ENCODE measurements at places on chromosomes 3 and 15.
A peak's percentile ranks its signal among the peaks of the same experiment; 100 is the strongest.

- DNase-seq, result no peak
Observed at GRCh38 chr15:38506997-38507396, 53.1 kb downstream of the FAM98B start.

GRCh38 chr3:175108613-175109151 lies 249.5 kb downstream of the NAALADL2 start:
- no peak for DNase-seq

GRCh38 chr3:119834754-119835370 lies 53.0 kb downstream of the NR1I2 start:
- no peak for DNase-seq

GRCh38 chr15:78438619-78439285 lies 736 bp downstream of the IREB2 start:
- DNase-seq, result peak; percentile 28

GRCh38 chr3:71217640-71218222 lies 365.8 kb downstream of the FOXP1 start:
- DNase-seq, result no peak

DNA sequence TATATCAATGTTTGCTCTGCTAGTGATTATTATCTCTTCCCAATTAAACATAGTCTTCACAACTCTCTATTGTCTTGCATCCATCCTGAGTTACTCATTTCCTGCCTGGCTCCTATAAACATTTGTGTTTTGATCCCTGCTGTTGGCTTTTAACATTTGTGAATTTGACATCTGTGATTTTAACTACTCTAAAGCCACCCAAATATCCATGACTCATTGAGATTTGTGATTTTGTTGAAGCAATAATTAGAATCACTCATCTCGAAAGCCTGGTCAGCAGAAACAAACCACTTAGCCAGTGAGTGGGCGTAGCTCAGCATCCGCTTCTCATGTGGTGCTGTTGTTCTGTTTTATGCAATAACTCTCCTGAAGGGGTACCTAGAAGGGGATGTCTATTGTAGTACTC lies 174.3 kb upstream of the ZBTB20 start:
- DNase-seq, result peak; percentile 47

DNA sequence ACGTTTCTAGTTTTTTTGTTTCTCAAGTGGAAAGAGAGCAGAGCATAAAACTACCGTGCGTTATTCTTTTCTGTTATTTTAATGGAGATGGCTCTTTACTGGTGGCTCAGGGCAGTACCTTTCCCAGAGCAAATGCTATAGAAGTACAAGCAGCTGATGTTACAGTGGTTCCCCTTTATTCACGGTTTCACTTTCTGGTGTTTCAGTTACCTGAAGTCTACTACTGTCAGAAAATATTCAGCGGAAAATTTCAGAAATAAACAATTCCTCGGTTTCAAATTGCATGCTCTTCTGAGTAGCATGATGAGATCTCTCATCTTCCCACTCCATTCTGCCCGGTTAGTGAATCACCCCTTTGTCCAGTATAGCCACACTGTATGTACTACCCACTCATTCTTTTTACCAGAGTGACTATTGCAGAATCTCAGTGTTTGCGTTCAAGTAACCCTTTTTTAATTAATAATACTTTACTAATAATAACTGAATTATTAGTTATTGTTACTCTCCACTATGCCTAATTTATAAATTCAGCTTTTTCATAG lies 597.5 kb upstream of the ROBO2 start:
- DNase-seq, result no peak

DNA sequence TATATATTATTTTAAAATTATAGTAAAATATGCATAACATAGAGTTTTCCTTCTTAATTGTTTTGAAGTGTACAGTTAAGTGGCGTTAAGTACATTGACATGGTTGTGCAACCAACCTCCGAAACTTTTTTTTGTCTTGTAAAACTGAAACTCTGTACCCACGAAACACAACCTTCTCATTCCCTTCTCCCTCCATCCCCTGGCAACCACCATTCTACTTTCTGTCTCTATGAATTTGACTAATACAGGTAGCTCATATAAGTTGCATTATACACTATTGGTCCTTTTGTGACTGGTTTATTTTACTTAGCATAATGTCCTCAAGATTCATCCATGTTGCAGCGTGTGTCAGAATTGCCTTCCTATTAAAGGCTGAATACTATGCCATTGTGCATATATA lies 179.4 kb downstream of the SATB1 start:
- no peak for DNase-seq

GRCh38 chr3:193556841-193557240 lies 2.1 kb upstream of the ATP13A4 start:
- DNase-seq, result no peak

- peak; percentile 35 for DNase-seq
Observed at GRCh38 chr3:12705981-12706380, 42.1 kb upstream of the RAF1 start.

DNA sequence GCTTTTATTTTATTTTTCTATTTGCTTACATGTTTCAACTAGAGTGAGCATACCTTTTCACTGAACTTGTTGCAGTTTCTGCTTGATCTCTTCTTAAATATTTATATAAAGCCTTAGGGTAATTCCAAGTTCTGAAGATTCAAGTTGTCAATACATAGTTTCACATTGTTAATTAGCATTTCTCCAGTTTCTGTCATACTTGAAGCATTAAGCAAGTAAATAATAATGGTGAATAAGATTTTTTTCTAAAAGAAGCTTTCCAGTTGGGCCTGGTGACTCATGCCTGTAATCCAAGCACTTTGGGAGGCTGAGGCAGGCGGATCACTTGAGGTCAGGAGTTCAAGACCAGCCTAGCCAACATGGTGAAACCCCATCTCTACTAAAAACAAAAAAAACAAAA lies 53.9 kb downstream of the CALML4 start:
- peak; percentile 2 for DNase-seq

DNA sequence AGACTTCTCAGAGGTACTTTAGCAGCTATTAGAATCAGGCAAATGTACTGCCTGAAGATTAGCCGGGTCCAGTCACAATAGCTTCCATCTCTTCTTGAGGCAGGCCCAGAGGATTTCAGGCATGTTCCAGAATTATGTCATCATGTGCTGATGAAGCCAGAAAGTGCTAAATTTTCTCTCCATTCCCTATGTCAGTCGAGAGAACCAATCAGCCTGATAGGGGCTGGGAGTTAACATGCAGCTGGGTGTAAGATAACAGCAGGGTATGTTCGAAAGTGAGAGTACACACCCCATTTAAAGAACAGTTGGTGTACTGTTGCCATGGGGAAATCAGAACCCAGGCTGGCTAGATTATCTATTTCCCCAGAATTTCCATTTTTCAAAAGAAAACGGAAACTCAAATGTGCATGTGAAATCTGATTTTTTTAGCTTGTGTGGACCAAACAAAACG lies 48.7 kb downstream of the MYH15 start:
- DNase-seq, result no peak

DNA sequence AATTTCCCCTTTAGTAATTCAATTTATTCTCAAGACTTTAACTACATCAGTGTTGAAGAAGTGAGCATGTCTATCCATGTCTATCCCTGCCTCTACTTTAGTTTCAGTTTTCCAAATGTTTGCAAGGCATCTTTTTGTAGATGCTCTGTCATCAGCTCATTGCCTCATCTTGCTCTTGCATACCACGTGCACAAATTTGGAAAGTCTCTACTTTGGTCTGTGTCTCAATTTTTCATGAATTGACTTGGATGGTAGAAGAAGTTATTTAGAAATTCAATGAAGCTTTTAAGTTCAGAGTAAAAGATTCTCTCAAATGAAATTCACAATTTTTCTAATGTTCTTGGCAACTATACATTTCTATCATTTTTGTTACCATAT lies 55.3 kb downstream of the CLDN1 start:
- DNase-seq, result peak; percentile 25

GRCh38 chr15:59550956-59551355 lies 60.6 kb upstream of the GCNT3 start:
- no peak for DNase-seq

DNA sequence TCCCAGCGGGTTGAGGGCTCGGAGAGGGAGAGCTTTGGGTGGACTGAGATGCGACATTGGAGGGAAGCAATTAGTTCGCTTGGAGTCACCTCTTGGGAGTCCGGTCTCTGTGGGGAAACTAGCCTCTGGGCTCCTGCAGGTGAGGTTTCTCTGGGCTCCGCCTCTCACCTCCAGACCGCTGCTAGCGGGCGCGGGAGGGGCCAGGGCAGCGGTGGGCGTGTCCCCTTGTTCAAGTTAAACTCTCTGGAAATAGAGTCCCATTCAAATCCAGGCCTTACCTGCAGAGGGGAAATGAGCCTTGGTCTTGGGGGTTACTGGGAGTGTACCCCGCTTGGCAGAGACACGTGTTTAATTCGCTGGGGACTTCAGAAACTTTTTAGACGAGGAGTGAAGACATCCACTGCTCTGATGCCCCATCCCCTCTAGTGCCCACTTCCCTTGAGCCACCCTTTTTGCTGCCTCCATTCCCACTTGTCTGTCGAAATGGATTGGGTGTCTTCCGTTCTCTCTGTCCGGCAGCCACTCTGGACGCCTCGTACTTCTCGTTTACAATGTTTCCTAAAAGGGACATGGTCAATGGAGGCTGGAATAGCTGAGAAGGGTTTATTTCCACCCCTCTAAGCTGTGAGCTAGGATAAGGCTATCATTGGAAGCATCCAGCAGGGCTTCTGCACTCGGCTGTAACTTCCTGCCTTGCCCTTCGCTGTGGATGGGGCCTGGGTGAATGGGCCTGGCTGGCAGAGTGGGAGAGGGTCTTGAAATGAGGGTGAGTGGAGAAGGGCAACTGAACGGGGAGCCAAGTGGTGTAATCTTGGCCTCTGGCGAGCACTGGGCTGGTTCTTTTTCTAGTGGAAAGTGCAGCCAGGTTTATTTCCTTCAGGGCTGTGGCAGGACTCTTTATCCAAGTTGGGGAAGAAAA lies 1.1 kb downstream of the MITF start:
- peak; percentile 55 for DNase-seq

- no peak for DNase-seq
Observed at GRCh38 chr3:55297706-55298105, 189.4 kb downstream of the WNT5A start.

GRCh38 chr3:30872879-30873278 lies 21.6 kb downstream of the GADL1 start:
- no peak for DNase-seq

DNA sequence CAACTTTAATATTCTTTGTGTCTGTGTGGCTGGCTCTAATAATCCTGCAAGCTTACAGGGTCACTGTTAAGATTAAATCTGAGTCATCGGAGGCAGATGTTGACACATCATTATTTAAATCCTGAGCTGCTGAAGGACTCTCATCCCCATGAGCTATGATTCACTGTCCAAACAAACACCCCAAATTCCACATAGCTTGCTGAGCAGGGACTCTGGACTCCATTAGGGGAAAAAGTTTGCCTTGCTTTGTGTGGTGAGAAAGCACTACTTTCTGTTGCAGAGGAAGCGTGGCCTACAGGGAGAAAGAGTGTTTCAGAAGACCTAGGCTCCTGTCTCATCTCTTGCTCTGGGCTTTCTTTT lies 213.7 kb downstream of the PDCD6IP start:
- peak; percentile 95 for DNase-seq

DNA sequence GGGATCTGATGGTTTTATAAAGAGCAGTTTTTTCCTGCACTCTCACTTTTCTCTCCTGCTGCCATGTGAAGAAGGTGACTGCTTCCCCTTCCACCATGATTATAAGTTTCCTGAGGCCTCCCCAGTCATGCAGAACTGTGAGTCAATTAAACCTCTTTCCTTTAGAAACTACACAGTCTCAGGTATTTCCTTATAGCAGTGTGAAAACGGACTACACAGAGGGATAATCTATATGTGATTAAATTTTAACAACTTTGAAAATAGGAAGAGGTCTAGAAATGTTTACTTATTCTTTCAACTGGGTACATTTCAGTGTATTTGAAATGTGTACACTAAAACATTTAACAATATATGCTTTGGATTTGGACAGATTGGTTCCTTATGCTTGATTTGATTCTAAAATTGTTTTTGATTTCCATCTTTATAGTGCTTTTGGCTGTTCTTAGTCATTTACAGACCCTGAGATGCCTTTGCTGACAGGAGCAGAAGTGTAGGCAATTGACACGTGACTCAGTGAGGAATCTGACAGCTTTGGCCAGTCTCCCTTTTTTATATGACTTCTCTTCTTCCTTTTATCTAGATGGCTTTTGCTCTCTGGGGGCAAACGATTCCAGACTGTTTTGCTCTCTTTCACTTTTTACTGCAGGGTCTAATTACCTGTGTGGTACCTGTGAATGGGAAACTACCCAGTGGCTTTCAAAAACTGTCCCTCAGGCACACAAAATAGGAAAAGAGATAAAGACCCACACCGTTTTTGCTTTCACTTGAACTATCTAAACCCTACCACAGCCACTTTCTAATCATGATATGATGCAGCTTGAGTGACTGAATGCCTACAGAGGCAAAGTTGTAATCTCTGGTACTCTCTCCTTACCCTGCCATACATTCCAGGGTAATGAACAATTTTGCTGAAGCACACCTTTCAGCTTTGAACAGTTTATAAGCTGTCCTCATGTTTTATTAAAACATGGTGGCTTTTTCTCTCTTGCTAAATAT lies 422.6 kb downstream of the ROBO1 start:
- DNase-seq, result no peak

- no peak for DNase-seq
Observed at GRCh38 chr3:38148311-38148882, 9.9 kb downstream of the MYD88 start.

DNA sequence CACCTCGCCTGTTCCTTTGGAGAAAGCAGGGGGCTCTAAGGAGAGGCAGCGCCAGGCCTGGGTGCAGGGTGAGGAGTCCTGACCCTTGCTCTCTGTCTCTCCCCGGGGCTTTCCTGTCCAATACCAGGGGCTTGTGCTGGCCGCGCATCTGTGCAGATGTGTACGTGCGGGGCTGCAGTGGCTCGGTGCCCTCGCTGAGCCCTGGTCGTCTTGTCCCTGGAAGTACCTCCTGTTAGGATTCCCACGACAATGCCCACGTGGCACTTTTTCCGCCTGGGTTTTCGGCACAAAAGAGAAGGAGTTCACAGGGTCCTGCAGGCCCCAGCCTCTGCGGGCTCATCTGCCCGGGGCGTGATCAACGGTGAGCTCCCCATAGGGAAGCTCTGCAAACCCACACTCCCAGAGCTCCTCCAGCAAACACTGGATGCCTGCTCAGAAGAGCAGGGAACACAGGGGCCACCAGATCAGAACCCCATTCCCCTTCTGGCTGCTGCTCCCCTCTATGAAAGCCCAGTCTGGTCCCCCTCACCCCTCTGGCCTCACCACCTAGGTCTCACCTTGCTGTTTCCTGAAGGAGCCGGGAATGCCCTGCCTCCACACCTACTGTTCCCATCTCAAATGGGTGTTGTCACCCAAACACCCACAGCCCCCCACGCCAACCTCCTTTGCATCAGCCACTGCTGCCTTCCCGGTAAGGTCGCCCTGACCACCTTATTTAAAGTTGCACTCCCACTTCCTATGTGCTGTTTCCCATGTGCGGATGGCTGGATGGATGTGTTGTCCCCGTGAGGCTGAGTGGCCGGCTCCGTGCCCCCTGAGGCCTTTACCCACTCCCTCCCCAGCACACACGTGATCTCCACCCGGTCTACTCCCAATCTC lies 62.6 kb upstream of the PRR20G start:
- DNase-seq, result no peak

DNA sequence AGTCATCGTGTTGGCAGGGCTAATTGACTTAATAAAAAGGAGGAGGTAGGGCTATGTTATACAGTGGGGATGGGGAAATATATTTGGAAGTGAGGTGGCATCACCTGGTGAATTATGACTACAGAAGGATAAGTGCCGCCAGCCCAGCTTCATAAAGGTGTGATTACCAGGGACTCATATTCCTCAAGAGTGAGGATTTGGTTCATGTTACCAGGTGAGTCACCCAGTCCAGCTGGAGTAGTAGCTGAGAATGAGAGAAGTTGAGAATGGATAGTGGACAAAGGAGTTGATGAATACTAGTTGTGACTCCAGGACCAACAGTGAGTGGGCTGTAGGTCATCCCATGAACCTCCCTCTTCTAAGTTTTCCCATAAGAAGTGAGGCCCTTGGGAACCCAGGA lies 143.0 kb upstream of the GALNT15 start:
- no peak for DNase-seq

Measured in MCF 10A (cell line).